A172 (cell line): ENCODE measurements at places on chromosomes 2 and 18.

DNA sequence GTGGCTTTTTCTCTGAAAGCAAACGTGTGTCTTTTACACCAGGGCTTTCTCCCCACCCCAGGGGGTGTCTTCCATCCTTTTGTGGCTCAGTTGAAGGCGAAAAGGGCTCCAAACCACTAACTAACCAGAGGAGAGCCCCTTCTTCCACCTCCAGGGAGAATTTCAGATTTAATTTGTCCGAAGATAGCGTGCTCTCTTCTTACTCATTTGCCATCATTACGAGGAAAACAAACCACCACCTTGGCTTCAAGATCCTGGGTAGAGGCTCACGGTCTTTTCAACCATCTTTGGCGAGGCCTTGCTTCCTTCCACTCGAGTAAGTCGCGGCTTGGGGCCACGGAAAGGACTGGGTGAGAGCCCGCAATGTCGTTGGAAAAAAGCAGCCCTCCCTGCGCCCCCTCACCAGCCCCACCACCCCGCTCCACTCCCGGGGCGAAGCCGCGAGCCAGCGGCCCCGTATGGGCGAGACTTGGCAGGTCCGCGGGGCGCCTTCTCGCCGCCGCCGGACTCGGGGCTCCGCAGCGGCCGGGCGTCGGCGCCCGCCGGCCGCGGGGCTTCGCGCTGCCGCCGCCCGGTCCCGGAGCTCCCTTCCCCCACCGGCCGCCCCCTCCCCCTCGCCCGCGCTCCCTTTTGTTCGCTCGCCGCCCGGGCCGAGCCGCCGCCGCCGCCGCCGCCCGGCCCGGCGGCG lies 1.7 kb upstream of the ZNF532 start:
- peak; percentile 1 for DNase-seq

- DNase-seq = no peak
Measured at GRCh38 chr18:57747809-57748680, 55.1 kb downstream of the ATP8B1 start.

GRCh38 chr2:69701100-69701945 lies 40.6 kb upstream of the ANXA4 start:
- no peak for DNase-seq

DNA sequence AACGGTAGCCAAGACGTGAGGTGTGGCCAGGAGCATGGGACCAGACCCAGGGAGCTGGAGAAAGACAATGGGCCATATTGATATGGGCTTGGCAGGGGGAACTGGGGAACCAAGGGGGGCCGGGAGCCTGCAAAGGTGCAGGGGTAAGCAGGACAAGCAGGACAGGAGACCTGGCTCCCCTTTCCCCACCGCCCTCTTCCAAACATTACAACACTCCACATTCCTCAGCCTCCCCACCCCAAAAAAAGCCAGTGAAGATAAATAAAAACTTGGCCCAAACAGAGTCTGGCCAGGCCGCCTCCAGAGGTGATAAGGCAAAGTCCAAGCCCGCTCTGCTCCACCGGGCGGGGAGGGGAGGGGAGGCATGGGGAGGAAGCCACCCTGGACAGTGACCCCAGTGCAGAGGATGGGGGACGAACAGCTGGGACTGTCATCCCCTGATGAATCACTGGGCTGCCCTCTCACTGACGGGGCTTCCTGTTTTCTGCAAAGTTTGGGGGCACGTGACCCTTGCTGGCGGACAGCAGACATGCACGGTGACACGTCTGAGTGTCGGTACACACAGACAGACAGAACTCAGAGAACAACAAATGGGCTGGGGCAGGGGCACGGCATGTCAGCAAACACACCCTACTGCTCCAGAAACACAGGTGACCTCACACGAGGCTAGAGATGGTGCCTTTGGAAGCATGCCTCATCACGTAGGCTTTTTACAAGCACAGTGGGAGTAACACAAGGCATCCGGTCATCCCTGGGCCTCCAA lies 100.2 kb downstream of the TNS1 start:
- DNase-seq = no peak

DNA sequence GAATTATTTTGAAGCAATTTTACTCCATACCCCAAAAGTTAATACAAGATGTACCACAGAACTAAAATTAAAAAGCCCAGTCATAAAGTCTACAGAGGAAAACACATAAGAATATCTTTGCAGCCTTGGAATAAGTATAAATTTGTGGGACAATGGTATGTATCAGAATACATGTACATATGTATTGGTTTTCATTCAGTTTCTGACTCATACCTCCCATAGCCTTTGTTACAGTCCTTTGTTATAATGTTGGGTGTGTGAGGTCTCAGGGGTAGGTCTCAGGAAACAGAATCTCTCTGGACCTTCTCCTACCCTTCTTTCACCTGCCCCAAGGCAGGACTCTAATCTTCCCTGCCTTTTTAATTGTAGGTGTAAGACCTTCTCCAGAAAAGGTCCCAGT lies 1370.7 kb upstream of the CDH2 start:
- no peak for DNase-seq

DNA sequence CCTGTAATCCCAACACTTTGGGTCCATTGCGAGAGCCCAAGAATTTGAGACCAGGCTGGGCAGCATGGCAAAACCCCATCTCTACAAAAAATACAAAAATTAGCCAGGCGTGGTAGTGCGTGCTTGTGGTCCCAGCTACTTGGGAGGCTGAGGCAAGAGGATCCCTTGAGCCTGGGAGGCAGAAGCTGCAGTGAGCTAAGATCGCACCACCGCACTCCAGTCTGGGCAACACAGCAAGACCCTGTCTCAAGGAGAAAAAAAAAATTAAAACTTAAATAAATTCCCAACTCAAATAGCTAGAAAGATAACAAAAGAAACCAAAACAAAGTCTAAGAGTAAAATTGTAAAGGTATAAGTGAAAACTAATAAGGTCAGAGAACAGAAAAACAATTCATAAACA lies 6.2 kb downstream of the ASXL2 start:
- no peak for DNase-seq

GRCh38 chr2:96591494-96591893 lies 46.6 kb downstream of the KANSL3 start:
- no peak for DNase-seq

DNA sequence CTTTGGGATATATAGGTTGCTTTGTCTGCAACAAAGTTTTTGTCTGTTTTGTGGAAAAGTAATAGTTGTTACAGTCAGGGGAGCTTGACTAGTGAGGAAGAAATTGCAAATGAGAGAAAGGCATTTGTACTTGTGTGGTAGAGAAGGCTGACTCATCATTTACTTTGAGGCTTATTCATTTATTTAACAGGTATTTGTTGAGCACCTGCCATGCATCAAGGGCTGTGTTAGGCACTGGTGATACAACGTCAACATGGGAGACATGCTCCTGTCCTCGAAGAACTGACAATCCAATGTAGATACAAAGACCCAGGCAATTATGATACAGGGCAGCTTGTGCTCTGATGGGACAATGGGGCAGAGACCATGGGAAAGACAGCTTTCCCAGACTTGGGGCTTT lies 79.5 kb downstream of the UPP2 start:
- no peak for DNase-seq

DNA sequence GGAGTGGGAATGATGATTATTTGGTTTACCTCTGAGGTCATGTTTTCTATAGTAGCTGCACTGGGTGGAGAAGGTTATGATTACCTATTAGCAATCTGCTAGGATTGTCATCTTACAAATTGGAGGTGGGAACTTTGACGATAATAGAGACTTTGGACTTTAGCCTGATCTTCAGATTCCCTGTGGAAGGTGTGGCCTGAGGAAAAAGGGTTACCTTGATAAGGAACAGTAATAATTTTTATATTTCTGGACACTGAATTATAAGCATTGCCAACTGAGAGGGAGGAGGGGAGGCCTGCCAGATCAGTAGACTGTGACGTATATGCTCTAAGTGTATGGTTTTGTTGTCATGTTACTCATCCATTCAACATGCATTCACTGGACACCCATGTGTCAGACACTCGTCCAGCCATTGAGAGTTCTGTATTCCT lies 183.4 kb upstream of the FOSL2 start:
- DNase-seq = no peak

DNA sequence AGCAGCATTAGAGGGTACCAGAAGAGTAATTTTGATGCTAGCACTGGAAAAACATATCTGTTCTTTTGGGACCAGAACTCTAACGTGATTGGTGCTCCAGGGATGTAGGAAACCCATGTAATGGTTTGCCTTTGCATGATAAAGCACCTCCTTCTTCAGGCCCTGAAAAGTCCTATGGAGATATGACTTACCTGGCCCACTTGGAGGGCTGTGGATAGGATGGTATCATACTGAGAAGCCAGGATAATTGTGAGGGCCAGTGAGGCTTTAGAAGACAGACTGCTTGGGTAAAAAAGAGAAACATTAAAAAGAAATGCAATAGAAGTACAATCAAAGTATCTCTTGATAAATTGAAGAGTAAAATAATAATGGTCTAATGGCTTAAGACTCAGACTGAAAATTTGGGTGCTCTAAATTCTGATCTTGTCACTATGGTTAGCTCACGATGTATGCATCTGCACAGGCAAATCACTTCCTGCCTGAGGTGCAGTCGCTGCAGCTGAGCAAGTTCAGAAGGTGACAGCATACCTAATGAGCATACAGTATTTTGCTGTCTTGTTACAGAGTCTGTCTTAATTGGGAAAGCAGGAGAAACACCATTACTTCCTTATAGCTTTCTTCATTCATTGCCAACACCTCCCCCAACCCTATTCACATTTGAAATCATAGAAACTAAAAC lies 371.5 kb downstream of the NUP35 start:
- DNase-seq = no peak

GRCh38 chr18:66013969-66014368 lies 263.2 kb downstream of the CDH7 start:
- no peak for DNase-seq

DNA sequence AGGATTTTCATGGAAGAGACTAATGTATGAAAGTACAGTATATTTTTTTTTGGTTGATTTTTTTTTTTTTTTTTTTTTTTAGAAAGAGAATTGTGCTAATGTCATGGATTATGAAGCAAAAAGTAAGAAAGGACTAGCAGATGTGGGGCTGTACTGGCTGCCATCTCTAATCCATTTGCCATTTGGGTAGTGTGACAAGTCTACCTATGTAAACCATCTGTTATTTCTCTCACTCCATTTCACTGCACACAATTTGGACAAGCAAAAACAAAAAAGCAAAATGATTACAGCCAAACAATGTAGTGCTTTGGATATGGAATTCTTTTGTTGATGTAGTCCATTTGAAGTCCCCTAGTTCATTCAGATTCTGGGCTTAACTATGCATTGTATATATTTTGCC lies 1355.4 kb downstream of the LRP1B start:
- DNase-seq = no peak

GRCh38 chr18:50142441-50143120 lies 52.4 kb downstream of the MYO5B start:
- no peak for DNase-seq

- DNase-seq = no peak
Measured at GRCh38 chr2:12988279-12988678, 271.5 kb downstream of the TRIB2 start.

DNA sequence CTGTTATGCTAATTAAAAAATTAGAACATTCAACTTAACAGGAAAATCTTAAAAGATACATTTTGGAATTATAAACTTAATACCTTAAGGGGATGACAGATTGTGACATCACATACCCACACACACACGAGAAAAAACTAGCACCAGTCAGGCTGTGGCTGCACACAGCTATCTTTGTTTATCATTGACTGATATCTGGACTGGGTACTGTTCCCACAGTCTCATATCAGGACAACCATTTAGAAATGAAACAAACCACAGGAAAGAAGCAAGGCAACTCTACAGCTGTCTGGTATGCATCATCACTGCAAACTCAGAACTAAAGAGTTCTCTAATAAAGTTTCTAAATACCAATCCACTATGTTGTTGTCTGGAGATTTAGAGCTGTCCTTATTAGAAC lies 210.9 kb upstream of the SMAD7 start:
- DNase-seq = no peak

DNA sequence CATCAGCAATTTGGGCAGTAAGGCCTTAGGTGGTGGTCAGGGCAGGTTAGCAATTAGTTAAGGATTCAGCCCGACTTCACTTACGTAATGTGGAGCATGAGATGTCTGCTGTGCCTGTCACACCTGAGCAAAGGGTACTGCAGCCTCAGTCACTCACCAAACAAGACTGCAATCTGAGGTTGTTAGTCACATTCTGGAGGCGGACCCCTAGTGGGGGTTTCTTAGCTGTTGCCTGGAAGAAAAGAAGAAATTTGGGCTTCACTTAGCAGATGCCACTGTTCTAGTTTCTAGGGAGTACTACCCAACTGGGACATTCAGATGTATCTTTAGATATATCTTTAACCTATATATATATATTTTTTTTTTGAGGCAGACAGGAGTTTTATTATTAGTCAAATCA lies 529.9 kb downstream of the SLC4A3 start:
- no peak for DNase-seq

GRCh38 chr2:82256983-82257632 lies 1952.6 kb upstream of the LRRTM1 start:
- DNase-seq = no peak

GRCh38 chr2:19474128-19474527 lies 115.7 kb upstream of the OSR1 start:
- DNase-seq = peak; percentile 84

GRCh38 chr2:202555356-202555755 lies 79.4 kb upstream of the FAM117B start:
- DNase-seq = no peak

DNA sequence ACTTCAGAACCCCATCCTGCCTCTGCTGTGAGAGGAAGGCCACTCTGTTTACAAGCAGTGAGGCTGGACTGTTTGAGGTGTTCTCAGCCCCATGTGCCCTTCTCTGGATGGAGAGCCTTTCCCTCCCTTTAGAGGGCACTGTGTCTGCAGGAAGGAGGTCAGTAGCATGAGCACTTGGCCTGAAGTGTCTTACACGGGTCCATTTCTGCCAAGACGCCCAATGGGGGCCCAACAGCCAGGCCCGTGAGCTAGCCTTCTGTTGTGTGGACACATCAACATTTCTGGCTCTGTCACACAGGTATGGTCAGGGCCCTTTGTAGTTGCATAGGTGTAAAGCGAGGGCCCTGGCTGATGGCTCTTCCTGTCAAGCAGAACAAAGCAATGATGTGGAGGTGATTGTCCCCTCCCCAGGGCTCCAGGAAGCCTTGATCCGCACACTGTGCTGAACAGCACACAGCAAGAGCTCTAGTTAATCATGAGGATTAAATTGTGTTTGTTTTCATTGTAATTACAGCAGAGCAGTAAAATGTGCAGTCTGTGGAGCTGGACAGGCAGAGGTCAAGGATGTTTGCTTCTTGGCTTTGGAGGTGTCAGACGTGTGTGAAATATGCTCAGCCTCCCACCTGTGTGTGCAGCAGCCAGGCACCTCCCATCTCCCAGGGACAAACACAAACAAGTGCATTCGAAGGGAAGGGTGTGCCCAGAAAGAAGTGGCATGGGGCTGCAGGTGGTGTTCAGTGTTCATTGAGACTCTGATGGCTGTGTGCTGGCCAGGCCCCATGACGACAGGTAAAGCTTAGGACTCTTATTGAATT lies 132.1 kb downstream of the SH3RF3 start:
- peak; percentile 27 for DNase-seq

GRCh38 chr2:174281736-174282135 lies 33.4 kb upstream of the OLA1 start:
- no peak for DNase-seq

DNA sequence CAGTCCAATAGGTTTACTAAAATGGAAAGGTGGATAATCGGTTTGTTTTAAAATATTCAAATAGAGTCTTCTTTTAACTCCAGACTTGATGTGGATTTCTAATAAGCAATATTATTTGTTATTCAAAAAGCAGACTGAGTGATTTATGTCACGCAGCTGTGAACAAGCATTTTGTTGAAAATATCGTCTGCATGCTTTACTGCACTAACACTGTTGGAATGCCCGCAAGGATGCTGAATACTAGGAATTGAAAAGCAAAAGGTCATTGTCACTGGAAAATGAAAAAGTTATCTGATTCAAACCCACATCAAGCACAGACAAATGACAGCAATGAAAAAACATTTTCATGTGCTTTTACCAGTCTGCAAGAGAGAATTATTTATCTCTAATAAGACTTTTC lies 31.1 kb downstream of the CHN1 start:
- no peak for DNase-seq
